ENCODE measurements at places on chromosomes 11 and 22.

DNA sequence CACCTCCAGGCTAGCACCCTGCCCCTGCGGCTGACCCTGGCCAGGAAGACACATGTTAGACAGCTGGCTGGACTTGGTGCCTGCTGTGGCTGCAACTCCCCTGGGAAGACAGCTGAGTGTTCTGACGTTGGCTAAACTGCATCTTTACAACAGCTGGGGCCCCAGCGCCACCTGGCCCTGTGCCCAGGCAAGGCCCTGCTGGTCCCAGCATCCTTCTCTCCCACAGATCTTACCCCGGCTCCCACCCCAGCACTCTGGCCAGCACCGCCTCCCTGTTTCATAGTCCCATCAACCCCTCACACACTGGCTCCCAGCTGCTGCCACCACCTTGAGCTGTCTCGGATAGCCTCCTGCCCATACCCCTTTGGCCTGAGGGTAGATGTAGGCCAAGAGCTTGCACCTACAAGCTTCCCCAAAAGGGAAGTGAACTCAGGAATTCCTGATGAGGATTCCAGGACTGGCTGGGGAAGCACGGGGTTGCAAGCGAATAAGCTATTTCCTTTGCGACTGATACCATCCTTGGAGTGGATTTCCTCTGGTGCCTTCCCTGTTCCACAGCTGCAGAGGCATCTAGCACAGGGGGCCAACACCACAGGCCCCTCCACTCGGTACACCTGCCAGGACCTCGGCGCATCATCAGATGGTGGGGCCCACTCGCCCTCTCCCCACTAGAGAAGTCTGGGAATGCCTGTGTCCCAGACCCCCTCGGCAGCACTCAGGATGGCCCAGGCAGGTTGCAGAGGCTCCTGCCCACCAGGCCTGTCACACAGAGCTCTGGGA lies 28.5 kb downstream of the RSPH14 start:
- no peak for DNase-seq

DNA sequence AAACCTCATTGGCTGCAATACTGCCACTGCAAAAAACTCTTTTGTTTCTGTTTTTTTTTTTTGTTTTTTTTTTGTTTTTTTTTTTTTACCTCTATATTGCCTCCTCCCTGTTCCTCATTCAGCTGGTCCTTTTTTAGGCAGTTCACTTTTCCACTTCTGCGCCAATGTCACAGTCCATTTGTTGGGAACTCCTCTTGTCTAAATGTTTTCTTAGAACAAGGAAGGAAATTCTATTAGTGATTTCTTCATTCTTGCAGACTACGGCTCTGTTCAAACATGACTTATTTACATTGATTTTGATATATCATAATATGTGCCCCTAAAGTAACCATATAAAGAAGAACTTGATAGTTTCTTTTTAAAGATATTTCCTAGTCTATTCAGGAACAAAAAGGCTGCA lies 2.9 kb downstream of the FAM118B start:
- no peak for DNase-seq

DNA sequence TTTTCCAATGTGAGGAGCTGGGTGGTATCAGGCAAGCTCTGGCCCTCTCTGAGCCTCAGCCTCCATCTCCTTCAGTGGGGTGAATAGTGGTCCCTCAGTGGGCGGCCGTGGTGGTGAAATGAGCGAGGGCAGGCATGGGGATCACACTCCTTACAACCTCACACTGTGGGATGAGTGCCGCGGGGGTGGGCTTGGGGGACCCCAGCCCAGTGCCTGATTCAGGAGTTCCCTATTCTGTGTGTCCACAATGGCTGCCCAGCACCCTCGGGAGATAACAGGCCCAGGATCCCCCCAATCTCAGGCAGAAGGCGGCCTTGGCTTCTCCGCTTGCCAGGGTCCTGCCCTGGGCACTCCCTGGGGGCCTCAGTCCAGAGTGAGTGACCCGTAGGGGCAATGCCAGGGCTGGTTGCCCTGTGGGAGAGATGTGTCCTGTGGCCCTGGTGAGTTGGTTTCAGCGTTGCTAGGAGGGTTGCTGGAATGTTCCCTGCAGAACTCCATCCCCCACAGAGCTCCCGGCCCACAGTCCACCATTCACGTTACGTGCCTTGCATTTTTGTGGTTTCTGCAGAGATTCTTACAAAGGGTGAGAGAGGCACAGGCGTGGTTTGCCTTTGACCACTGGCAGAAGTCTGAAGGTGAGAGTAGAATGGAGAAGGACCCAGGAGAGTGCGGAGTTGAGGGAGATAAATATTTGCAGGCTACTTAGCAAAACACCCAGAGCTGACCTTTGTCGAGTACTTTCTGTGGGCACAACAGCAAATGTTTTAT lies 2.9 kb downstream of the ALDH3B1 start:
- no peak for DNase-seq

GRCh38 chr22:20267441-20268278 lies 458 bp downstream of the RTN4R start:
- no peak for DNase-seq

- no peak for DNase-seq
Observed at GRCh38 chr11:70511345-70511744, 113.0 kb downstream of the CTTN start.

DNA sequence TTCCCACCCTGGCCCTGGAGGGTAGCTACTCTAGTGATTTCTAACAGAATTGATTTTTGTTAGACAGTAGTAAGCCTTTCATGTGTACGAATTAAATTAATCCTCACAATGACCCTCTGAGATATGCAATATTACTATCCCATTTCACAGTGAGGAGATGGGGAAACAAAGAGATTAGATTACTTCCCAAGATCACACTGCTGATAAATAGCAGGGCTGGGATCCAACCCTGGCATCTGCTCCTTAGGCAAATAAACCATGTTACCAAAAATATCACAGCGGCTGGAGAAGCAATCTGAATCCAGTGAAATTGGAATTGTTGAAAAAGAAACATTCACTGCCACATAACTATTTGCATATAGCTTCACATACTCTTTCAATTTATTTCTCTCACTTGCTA lies 12.8 kb upstream of the CAVIN3 start:
- no peak for DNase-seq

DNA sequence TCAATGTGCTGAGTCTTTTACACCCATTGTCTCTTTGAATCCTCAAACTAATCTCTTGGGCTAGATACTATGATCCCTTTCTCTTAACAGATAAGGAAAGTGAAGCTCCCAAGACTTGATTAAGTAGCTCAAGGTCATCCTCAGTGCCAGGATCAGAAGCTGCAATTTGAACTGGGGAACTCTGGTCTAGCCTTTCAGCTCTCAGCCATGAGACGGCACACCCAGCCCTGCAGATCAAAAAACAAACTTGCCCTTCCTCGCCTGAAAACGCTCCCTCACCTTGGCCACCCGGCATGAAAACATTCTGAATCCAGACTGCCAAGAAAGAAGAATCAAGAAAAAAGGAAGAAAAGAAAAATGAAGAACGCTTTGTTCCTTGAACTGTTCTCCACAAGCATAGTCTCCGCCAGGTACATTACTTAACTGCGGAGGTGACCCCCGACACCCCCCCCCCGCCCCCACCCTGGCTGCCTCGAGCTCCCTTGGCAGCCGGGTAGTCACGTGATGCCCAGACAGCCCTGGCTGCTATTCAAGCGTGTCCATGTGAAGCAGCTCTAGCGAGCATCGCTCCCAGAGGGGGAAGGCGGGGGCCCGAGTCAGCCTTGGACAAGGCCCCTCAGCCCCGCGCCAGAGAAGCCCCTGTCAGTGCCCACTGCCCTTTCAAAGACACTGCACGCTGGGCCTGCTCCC lies 451.2 kb downstream of the MIAT start:
- no peak for DNase-seq

GRCh38 chr11:42657169-42657568 lies 654.6 kb upstream of the API5 start:
- no peak for DNase-seq
